Fibroblast of skin of abdomen (primary cell): ENCODE measurements at places on chromosomes 2 and 18.

- no peak for DNase-seq
These were observed 179.7 kb downstream of the ICOS start for GRCh38 chr2:204116159-204116792.

DNA sequence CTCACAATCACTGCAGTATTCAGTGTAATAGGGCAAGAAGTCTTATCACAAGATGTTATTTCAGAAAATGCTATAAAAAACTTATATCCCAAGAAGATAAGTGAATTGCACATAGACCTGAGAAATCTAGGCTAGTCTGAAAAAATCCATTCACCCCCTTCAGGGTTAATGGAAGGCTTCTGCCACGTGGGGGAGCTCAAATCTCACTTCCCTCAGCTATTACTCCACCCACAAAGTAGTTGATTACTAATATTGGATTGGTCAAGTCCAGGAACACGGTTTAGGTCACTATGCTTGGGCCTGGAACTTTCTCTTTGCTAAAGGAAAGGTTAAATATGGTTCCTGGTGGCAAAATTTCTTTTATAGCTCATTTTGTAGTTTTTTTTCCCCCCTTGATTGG, 51.2 kb upstream of the ADAM23 start:
- DNase-seq = peak; percentile 31

DNA sequence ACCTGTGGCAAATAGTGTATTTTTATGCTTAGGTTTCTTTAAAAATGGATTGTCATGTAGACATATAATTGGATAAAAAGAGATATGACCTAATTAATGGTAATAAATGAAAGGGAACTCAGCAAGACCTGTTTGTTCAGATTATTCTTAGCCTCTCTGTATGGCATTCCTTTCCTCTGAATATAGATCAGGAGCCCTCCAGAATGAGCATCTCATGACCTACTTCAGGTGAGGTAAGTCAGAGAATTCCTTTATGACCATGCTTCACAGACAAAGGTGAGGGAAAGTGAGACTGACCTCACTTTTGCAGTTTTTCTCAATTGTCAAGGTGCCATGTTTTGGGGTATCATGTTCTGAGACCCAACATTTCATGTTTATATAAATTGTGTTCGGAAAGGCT, 1744.3 kb upstream of the PIK3C3 start:
- no peak for DNase-seq

GRCh38 chr2:210157526-210157925, 13.7 kb downstream of the KANSL1L start:
- no peak for DNase-seq

DNA sequence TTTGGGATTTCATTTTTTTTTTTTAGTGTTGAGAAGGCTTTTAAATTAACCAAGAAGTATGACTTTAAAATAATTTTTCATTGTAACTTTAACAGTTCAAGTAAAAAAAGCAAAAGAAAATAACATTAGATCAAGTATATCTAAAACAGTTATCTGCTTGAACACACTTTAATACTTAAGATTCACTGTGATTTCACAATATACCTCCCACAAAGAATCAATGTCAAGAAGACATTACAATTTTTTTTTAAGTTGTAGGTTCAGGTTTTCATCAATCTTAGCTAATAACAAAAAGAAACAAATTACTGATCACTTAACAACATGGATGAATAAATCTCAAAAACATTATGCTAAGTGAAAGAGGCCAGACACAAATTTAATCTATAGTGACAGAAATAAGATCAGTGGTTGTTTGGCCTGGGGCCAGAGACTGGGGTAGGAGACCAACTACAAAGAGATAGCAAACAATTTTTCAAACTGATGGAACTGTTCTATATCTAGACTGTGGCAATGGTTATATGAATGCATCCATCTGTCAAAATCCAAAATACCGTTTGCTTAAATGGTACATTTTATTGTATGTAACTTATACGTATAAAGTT, 74.8 kb upstream of the FRZB start:
- no peak for DNase-seq

DNA sequence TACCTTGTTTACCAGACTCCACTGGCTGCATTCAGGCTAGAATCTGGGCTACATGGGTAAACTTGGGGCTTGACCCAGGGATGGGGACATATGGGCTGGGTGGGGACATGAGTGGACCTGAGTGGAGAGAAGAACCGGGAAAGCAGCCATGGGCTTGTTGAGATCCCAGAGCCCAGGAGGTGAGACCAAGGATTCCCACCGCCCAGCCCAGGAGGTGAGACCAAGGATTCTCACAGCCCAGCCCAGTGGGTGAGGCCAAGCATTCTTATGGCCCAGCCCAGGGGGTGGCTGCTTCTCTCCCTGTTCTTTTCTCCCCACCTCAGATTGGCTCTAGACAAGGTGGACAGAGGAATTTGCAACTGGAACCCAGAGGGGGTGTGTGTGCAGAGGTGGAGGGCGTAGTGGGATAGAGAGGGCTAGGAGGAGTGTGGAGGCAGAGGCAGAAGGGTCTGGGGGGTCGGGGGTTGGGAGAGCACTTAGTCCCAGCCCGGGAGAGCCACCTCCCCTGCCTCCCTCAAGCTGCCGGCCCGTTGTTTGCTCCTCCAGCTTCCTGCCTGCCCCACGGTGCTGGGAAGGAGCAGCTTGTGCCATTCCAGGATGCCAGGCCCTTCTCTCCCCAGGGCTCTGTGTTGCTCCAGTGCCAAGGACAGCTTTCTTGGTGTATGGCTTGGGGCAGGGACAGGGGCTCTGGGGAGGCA, 25.6 kb downstream of the GLI2 start:
- DNase-seq = no peak

GRCh38 chr18:63299837-63300745, 19.5 kb downstream of the BCL2 start:
- peak; percentile 64 for DNase-seq

DNA sequence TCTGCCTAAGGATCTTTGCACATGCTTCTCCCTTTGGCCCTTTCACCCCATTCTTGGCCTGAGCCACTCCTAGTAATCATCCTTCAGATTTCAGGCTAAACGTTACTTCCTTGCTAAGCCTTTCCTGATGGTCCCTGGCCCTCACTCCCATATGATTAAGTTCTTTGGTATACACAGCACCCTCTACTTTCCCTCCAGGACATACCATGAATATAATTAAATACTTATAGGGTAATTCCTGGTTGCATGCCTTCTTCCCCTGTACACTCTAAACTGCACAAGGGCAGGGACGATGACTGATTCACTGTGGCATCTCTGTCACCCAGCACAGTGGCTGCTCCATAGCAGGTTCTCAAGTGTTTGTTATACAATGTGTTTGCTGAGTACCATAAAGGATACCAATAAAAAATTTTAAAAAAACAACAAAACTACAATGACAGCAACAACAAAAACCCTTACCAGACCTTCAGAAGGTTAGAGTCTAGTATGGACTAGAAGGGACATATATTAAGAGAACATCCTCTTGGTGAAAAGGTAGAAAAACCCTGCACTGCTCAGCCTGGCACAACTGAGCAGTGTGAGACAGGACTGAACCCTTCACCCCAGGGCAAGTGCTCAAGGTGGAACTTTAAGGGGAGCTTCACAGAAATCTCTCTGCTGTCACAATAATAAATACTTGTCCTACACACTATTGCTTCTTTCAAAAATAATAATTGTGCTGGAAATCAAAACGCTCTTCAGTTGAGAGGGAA, 76.2 kb downstream of the AAK1 start:
- DNase-seq = peak; percentile 85

DNA sequence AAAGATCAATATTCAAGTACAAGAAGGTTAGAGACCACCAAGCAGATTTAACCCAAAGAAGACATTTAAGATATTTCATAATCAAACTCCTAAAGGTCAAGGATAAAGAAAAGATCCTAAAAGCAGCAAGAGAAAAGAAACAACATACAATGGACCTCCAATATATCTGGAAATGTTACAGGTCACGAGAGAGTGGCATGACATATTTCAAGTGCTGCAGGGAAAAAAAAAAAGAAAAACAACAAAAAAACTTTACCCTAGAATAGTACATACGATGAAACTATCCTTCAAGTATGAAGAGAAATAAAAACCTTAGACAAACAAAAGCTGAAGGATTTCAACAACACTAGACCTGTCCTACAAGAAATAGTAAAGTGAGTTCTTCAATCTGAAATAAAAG, 91.5 kb upstream of the CD226 start:
- no peak for DNase-seq

- peak; percentile 27 for DNase-seq
These were observed 13.7 kb downstream of the SOS1 start for GRCh38 chr2:39107156-39107555.

DNA sequence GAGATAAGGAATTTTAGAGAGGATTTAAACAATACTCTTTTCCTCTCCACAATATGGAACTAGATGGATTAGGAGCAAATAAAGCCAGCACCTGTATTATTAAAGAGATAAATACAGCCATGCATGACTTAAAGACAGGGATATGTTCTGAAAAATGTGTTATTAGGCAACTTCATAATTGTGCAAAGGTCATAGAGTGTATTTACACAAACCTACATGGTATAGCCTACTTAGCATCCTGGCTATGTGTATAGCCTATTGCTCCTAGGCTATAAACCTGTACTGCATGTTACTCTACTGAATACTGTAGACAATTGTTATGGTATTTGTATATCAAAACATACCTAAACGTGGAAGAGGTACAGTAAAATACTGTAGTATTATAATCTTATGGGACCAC, 53.0 kb downstream of the PTRHD1 start:
- no peak for DNase-seq

GRCh38 chr2:74789271-74789670, 44.7 kb upstream of the HK2 start:
- DNase-seq = no peak

DNA sequence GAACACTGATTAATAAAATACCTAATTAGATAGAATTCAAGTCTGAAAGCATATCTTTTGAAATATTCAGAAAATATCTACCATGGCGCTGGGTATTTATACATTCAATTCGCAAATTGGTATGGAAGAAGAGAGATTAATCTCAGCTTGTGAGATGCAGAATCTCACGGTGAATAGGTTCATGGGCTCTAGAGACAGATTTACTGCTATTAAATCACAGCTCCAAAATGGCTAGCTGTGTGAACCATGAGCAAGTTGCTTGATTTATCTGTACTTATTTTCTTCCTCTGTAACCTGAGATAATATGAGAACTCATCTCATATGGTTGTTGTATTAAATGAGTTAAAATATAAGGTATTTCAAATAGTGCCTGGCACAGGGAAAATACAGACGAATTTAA, 556.7 kb downstream of the FBXO15 start:
- no peak for DNase-seq

- no peak for DNase-seq
These were observed 332.0 kb upstream of the RAB12 start for GRCh38 chr18:8277270-8277669.

- no peak for DNase-seq
These were observed 25.9 kb downstream of the ENOSF1 start for GRCh38 chr18:686339-687111.

DNA sequence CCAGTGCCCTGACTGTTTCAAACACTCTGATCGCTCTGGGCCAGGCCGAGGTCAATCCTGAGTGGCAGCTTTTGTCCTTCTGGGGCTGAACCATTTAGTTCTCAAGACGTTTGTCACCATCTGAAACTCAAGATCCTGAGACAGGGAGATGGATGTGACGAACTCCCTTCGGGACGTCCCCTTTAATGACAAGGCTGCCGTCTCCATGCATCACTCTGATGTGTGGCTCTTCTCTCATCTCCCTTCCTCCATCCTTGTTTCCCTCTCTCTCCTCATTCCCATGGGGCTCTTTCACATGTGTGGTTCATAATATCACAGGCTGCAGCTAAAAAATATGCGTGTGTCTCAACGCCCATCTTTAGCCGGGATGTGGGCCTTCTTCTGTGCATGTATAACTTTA, 189.6 kb downstream of the DNER start:
- DNase-seq = no peak
